Right lobe of liver (tissue), 6 donors: ENCODE measurements at places on chromosomes 2 and 18. TPM values are rescaled to one million over a fixed set of nuclear protein-coding genes. Genes with fewer than 3 reads are reported as not detected.

TRAF3IP1 gene
- total RNA-seq: 8.7 TPM

WDR43 gene
- total RNA-seq: 22.2 TPM

KLHL41 gene
- total RNA-seq: 0.22 TPM

ACVR1C gene
- total RNA-seq: 2.0 TPM

CHRNG gene
- total RNA-seq: not detected

PLA2R1 gene
- total RNA-seq: 0.70 TPM

ERBB4 gene
- 0.59 TPM for total RNA-seq

CD302 gene
- 125 TPM for total RNA-seq

SERPINB4 gene
- total RNA-seq: not detected

CROCC2 gene
- total RNA-seq: 0.06 TPM

ARHGAP28 gene
- total RNA-seq: 1.4 TPM

RGPD3 gene
- total RNA-seq: 0.11 TPM

L3MBTL4 gene
- total RNA-seq: 13.9 TPM

OTX1 gene
- not detected for total RNA-seq

SAG gene
- total RNA-seq: not detected

FEV gene
- not detected for total RNA-seq

SERPINB12 gene
- not detected for total RNA-seq

GPR155 gene
- total RNA-seq: 6.5 TPM

FASTKD1 gene
- total RNA-seq: 19.0 TPM

TNFRSF11A gene
- total RNA-seq: 0.58 TPM
